HS-27A (cell line): ENCODE measurements at places on chromosomes 6 and 20.

DNA sequence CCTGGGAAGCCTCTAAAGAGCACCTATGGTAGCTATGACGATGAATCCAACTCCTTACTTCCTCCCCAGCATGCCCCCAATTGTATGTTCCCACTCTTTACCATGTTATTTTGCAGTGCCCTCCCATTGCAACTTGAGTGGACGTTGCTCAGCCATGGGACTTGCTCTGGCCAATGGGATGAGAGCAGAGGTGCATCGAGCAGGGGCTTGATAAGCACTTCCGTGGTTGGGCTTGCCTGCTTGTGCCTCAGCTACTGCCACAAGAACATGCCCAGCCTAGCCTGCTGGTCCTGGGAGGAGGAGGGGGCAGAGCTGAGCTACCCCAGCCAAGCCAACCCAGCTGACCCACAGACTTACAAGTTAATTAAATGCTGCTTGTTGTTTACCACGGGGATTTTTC, 71.1 kb upstream of the CTNNBL1 start:
- no peak for DNase-seq

- DNase-seq, result no peak
These were observed 570 bp upstream of the FANCE start for GRCh38 chr6:35451354-35452182.

DNA sequence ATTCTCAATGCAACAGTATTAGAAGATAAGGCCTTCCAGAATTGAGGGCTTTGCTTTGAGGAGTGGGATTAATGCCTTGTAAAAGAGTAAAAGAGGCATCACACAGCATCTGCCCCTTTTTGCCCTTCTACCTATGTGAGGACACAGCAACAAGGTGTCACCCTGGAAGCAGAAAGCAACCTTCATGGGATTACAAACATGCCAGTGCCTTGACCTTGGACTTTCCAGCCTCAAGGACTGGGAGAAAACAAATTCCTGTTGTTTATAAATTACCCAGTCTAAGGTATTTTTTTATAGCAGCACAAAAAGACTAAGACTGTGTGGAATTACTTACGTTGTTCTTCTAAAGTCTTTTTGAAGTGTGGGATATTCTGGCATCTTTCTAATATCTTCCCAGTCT, 150.0 kb upstream of the SLC22A16 start:
- DNase-seq, result no peak

DNA sequence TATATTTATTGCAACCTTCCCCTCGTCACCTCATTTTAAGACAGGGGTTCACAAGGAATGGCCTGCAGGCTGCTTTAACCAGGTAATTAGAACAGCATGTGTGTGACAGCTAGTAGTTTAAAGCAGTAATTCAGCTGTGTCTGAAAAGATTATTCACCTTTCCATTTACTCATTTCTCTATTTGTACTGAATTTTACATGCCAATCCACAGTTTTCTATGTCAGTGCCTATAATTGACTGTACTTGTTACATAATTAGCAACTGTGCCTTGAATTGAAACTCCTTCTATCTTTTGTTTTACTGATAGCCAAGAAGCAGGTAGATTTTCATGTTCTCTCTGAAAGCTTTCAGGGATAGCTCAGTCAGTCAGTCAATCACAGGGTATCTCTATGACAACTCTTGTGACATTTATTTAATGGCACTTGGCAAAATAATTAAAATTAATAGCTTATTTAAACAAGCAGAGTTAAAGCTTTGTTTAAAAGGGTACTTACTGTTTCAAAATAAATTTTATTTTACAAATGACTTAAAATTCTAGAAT, 214.0 kb downstream of the ZFAND3 start:
- DNase-seq, result no peak

DNA sequence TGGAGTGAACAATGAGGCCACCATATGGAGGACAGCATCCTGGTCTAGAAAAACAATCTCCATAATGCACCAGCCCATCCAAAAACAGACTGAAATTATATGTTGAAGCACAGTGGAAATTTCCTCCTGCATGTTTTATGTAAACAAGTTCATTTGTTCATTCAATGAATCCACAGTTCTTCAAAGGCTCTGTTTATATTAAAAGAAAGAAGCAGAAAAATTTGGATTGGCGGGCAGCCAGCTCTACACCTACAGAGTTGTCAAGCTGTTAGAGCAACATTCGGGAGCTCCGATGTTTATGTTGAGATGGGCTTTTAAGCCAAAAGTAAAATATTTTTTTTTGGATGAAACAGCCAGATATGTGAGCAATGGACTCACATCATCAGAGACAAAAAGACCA, 395.3 kb upstream of the SULF2 start:
- no peak for DNase-seq

GRCh38 chr6:116616737-116617053, 416 bp downstream of the RSPH4A start:
- no peak for DNase-seq

GRCh38 chr6:105759946-105760345, 326.2 kb upstream of the PRDM1 start:
- DNase-seq, result no peak

- no peak for DNase-seq
These were observed 92.6 kb downstream of the RNGTT start for GRCh38 chr6:88870717-88871330.

DNA sequence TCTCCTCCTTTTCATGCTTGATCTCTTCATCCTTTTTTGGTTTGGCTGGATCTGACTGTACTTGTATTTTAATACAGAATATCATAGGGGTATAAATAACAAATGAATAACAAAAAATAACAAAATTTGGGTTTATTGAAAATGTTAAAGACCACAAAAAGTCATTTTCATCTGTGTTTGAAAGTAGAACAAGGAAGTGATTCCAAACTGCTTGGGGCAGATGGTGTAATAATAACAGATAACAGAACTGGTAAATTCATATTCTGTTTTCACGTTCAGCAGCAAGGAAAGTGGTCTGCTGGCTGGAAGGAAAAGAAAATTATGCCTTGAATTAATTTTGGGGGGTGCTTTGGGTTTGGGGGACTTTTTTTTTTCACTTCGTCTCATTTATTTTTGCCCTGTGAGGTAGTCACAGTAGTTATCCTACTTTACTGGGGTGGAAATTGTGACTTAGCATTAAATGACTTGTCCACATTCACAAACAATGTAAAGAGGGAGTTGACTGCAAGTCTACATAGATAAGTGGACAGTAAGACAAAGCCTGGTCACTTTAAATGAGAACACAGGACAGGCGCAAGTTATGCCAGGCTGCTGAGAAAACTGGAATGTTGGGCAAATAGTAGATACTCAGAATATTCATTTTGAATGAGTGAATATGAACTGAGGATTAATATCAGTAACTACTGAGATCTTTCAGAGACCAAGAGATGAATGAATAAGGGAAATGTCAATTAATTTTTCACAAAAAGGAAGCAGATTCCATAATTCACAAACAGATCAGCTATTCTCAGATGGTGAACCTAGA, 193.9 kb upstream of the CITED2 start:
- DNase-seq, result no peak

DNA sequence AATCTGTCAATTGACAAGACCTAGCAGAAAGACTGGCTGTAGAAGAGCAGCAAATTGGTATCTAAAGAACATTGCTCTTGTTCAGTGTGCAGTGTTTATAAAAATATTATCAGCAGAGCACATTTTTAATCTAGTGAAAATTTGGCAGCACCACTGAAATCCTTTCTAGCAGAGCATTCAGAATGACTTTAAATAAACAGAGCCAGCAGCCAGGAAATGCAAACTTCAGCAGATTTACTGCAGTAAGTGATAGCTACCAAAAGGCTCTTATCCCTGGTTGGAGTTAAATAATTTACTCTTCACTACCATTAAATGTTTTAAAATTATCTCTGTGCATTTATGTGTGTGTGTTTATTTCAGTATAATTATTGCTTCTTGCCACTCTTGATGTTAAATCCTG, 590.9 kb upstream of the CITED2 start:
- no peak for DNase-seq

- DNase-seq, result no peak
These were observed 47.8 kb downstream of the ELOVL5 start for GRCh38 chr6:53300656-53301551.

- DNase-seq, result no peak
These were observed 38.6 kb downstream of the SLC9A8 start for GRCh38 chr20:49851231-49851705.

DNA sequence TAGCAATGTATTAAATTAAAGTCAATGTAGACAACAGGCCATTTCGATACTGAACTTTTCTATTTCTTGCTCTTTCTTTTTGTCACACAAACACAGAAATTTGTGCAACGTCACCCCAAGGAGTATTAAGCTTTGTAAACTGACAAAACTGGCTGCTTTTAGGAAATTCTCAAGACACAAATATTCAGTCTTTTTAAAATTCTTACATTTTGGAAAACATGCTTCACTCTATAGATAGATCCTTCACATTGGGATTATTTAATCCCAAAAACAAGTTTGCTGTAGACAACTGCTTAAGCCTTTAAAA, 69.9 kb upstream of the TPD52L1 start:
- no peak for DNase-seq

- DNase-seq, result no peak
These were observed 189.3 kb downstream of the TRDN start for GRCh38 chr6:123447315-123447937.

GRCh38 chr6:168929871-168930450, 323.7 kb downstream of the THBS2 start:
- DNase-seq, result no peak

- no peak for DNase-seq
These were observed 54.2 kb upstream of the ADGRF1 start for GRCh38 chr6:47096211-47096895.

GRCh38 chr6:107564589-107564951, 74.7 kb downstream of the SOBP start:
- no peak for DNase-seq

DNA sequence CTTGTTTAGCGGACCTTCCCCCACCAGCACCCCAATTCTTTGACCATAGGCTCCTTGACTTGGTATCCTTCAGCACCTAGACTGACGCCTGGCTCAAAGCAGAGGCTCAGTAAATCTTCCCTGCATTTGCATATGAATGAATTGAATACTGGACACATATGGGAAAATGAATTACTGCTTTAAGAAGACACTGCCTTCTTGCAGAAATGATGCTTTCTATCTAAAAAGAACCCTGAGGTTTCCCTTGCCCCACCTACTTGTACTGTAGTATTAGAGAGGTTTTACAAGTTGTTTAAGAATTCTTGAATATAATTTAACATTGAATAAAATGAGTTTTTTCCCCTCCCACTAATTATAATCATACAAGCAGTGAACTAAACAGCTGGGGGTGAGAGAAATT, 190.7 kb downstream of the SAMD5 start:
- no peak for DNase-seq

DNA sequence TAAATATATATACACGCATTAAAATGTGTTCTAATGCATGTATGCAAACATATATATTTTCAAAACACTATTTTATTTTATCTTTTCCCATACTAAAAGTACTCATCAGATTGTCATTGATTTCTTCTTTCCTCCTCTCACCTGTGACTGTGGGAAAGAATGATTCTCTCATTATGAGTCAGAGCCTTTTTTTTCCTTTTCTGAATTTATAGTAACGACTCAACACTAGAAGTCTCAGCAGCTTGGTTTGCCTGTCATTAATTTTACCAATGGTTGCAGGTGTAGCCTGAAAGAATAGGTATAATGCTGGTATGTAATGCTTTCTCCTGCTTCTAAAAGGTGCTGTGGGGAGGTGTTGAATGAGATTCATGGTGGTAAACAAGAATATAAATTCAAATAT, 328.7 kb downstream of the UTRN start:
- DNase-seq, result no peak

DNA sequence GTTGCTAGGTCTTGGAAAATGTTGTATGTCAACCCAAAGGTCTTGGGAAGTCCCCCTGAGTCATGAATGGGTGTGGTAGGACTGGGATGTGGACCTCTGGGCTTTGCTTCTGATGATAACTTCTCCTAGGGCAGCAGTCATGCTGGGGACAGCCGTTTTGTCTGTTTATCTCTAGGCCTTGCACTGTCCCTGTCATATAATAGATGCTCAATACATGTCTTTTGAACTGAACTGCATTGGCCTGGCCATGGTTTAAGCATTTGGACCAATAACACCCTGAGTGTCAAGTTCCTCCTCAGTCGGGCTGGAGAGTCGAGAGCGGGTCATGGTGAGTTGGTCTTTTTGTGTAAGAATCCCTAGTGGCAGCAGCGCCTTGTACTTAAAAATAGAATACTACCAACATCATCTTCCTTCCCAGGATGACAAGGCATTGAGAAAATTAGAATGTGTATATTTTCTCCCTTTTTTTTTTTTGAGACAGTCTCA, 43.1 kb downstream of the E2F3 start:
- no peak for DNase-seq

- DNase-seq, result no peak
These were observed 46.0 kb downstream of the TFAP2A start for GRCh38 chr6:10368861-10369260.

GRCh38 chr6:14674867-14675648, 557.5 kb downstream of the CD83 start:
- no peak for DNase-seq

DNA sequence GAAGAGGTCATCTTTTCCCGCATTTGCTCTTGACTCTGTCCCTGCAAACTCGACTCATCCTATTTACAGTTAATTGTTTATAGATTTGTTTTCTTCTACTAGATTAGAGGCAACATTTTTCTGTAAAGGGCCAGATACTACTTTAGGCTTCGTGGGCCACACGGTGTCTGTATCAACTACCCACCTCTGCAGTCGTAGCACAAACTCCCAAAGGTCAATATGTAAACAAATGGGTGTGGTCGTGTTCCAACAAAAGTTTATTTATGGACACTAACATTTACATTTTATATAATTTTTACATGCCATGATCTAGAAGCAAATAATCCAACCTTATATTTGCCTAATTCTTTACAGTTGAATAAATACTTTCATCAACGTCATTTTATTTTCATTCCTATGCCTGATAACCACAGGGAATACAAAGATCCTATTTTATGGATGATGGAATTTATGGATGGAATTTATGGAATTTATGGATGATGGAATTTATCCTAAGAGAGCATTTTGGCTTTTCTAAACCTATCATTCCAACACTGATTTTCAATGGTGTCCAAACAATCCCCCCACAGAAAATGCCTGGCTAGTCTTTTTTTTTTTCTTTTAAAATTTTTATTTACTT, 232.8 kb downstream of the MYLK4 start:
- no peak for DNase-seq

DNA sequence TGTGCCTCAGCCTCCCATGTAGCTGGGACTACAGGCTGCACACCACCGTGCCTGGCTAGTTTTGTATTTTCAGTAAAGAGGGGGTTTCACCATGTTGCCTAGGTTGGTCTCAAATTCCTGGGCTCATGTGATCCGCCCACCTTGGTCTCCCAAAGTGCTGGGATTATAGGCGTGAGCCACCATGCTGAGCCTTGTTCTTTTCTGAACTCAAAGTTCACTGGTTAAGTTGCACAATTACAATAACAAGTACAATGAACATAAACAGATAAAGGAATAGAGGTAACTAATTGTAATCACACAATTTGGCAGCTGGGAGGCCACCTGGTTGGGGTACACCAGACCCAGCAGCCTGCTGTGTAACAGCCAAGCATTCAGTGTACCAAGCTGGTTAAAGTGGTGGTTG, 6.7 kb downstream of the NUDT3 start:
- no peak for DNase-seq

GRCh38 chr20:37895166-37895565, 7.8 kb upstream of the VSTM2L start:
- DNase-seq, result no peak

GRCh38 chr6:81808851-81809570, 56.5 kb upstream of the TENT5A start:
- no peak for DNase-seq

- no peak for DNase-seq
These were observed 99.2 kb downstream of the ATP9A start for GRCh38 chr20:51668947-51669346.

GRCh38 chr6:139628270-139628669, 253.8 kb upstream of the CITED2 start:
- DNase-seq, result no peak

- DNase-seq, result peak; percentile 58
These were observed 59.8 kb upstream of the DEK start for GRCh38 chr6:18323935-18324705.
